Dermis microvascular lymphatic vessel endothelial cell (primary cell): ENCODE measurements at places on chromosomes 12 and 14. TPM values are rescaled to one million over a fixed set of nuclear protein-coding genes. Genes with fewer than 3 reads are reported as not detected.

DNA sequence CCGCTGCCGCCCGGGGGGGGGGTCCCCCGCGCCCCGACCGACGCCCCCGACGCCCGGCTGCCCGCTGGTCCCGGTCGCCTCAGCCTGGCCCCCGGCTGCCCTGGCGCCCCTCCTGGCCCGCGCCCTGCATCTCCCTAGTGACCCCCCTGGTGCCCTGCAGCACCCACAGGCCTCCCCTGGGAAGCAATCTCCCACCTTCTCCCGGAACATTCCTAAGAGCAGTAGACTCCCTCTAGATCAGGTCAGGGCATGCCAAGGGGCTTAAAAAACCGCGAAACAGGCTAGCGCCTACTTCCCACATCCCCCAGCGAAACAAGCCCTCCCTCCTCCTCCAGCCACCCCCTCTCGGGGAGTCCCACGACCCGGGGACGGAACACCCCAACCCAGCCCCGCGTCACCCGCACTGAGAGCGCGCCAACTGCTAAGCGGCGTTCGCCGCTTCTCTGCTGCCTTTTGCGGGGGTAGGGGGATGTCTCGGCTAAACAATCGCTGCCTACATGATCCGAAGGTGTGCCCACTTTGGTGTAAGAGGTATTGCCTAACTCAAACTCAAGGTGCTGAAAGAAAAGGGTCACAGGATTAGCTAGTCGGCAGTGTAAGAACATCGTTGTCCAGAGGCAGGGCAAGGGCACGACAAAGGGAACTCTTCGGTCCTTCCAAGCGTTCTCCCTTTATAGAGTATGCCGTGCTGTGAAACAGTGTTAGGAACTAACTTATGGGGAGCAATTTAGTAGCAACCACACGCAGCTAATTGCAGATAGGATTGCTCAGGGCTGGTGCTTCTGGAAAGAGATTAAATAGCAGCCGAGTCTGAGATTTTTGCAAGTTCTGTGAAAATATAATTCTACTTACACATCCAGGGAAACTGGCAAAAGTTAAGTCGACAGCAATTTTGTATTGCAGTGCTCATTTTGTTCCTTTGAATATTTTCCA lies 619 bp upstream of the NTN4 start:
- DNase-seq, result no peak

DNA sequence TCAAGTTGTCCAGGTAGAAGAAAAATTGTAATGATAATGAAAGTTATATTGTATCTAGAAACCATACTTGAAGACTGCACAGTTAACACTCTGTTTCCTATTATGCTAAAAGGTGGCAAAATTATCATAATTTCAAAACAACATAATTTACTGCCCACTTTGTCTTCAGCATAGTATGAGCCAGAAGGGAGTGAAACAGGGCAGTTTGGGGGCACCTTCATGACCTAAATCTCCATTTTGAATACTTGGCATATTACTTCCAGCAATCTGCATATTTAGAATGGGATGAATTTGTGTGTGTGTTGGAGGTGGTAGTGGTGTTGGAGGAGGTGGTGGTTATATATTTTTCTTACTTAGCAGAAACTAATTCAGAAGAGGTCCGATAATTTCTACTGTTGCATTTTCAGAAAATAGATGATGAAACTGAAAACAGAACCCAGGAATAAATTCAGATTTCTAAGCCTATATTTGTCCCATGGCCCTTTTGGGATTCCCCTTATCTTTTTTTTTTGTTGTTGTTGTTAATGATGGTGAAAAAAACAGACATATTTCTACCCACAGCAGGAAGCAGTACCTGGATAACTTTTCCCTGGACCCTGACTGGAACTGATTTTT lies 26.6 kb upstream of the FRMD6 start:
- no peak for DNase-seq

DNA sequence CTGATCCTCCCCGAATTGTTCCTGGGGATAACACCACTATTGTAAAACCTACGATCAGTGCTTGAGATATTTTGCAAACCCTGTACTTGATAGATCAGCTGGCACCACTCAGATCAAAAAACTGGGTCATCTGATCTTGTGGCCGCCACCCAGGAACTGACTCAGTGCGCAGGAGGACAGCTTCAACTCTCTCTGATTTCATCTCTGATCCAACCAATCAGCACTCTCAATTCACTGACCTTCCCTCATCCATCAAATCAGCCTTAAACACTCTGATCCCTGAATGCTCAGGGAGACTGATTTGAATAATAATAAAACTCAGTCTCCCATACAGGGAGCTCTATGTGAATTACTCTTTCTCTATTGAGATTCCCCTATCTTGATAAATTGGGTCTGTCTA lies 4.2 kb upstream of the XPOT start:
- no peak for DNase-seq

TRIM9 gene
- under 0.01 TPM in 1 of 2 replicates, not detected in the other for total RNA-seq

- no peak for DNase-seq
Measured at GRCh38 chr12:6324936-6325750, 14.7 kb downstream of the PLEKHG6 start.

DNA sequence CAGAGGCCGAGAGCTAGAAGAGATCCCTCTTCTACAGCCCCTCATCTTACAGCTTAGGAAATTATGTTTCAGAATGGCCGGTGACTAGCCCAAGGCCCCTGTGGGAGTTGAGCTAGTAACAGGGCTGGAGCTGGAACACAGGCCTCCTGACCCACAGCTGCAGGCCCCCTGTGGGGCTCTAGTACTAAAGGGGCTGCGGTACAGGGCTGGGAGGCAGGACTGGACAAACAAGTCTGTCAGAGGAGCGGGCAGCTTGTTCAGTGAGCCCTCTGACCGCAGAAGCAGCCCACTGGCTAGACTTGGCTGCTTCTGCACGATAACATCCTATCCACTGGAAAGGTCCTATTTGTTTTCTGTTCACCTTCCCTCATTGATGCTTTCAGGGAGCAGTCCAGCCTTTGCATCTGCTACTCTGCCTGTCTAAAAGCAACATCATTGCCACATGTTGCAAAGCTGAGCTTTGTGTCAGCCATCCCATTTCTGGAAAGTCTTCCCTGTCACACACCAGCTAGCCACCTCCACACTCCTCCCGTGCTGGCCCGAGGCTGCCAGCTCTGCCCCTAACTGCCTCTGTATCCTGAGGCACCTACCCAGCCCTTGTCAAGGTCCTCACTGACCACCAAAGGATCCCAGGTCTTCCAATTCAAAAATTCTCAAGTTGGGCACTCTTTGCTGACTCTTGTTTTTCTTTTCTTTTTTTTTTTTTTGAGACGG lies 10.2 kb downstream of the PSMC1 start:
- no peak for DNase-seq
